ENCODE measurements at places on chromosomes 5 and 9.

DNA sequence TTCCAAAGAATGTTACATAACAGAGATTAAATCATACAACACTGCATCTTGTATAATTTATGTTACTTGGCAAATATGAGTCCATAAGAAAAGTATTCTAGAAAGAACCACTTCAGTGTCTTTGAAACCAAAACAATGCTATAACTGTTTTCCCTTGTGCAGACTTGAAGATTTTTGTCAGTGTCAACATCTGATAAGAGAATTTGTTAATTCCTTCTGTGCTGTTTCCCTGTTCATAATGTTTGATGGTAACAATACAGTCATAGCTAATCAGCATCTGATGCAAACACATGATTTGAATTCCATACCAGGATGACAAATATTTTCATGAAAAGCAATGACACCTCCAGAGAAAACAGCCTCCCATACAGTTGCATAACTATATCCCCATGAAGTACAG lies 306.8 kb downstream of the SEMA5A start:
- DNase-seq: no peak

DNA sequence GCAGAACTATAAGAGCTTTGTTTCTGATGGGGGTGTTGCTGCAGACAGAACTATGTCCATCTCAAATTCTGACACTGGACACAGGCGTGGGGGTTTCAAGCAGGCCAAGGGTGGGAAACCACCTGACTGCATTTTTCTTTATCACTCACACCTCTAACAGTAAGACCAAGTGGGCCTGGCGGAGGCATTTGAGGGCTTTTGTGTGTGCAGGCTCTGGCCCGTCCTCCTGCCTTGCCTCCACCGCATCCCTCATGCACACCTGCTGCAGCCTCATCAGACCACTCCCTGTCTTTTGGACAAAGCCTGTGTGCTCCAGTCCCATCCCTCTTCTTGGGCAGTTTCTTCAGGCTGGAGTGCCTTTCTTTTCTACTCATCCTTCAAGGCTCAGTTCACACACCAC lies 7.9 kb downstream of the OR13J1 start:
- no peak for DNase-seq

DNA sequence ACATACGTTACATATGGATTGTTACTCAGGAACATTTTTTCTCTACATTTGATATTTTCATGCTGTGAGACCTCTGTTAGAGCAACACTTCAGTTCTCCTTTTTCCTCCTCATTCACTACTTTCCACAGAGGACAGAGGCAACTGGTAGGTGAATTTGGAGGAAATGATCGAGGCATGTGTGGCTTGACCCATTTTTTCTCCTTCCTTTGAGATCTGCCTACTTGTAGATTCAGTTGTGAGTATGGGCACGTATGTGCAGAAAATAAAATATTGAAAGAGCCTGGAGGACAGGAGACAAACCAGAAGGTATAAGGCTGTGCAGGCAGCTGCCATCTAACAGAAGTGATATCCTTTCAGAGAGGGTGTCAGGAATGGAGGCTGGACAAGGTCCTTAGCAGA lies 19.2 kb upstream of the KIF2A start:
- DNase-seq: no peak

DNA sequence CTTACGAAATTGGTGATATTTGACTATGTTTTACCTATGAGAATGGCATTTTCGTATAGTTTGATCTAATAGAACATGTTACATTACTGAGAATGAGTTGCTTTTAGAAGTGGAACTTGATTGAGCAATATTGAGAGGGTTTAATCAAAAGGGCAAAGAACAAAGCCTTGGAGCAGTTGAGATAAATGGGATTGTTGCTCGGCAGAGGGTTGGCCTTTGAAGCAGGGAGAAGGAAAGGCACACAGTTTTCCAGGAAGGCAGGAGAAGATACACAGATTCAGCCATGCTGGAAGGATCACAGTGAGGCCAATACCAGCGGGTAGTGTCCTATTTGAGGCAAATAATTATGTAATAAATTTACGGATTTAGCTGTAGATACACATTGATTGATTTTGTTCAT lies 19.5 kb downstream of the MAN2A1 start:
- DNase-seq: no peak

- no peak for DNase-seq
Observed at GRCh38 chr5:132176987-132177386, 50.7 kb downstream of the P4HA2 start.

GRCh38 chr5:95241635-95242034 lies 43.3 kb downstream of the MCTP1 start:
- DNase-seq: no peak

- DNase-seq: no peak
Observed at GRCh38 chr9:109238125-109238524, 71.1 kb upstream of the FRRS1L start.

GRCh38 chr9:123373946-123374345 lies 17.9 kb downstream of the CRB2 start:
- DNase-seq: no peak

GRCh38 chr5:78889369-78890140 lies 95.6 kb downstream of the ARSB start:
- no peak for DNase-seq

- DNase-seq: no peak
Observed at GRCh38 chr5:61182449-61182848, 20.2 kb upstream of the SMIM15 start.

DNA sequence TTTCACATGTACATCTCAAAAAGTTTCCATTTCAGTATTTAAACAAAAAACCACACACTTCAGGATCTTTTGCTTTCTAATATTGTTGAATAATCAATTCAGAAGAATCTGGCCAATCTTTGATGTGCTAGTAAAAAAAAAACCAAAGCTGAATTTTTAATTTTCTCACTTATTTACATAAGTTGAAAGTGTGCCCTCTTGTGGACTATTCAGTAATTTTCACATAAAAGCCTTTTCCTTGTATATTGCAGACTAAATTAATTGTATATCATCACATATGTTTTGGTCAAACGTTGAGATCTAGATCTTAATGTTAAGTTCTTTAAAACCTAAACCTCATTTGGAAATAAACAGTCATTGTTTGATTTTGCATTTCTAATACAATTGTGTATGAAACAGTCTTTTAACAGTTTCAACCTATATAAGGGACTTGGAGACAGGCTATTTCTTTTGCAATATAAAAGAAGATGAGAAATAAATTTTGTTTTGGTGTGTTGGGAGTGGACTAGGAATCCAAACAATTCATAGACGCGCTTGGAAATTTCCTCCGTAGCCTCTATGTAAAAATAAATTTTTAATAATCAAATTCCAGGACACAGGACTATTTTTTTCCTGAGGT lies 68.1 kb downstream of the NIPBL start:
- DNase-seq: no peak

GRCh38 chr5:1255081-1255561 lies 29.9 kb downstream of the SLC6A18 start:
- DNase-seq: peak; percentile 10

DNA sequence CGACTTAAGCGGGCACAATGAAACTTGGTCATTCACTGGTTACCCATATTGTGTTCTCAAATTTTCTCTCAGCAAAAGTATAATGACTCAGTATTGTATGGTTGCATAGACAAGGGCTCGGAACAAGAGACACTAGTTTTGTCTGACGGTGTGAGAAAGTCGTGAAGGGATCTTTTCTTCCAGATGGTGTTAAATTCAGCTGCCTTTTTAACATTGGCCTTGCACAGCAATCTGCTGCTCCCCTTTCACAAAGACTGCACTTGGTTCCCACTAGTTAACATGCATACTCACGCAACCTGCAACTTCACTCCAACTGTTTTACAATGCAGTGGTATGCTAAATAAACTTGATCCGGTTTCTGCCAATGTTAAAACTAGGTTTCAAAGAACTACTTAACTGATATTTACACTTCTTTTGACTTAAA lies 219.2 kb downstream of the MEF2C start:
- no peak for DNase-seq

GRCh38 chr9:77575785-77576184 lies 72.3 kb downstream of the GNA14 start:
- DNase-seq: no peak

DNA sequence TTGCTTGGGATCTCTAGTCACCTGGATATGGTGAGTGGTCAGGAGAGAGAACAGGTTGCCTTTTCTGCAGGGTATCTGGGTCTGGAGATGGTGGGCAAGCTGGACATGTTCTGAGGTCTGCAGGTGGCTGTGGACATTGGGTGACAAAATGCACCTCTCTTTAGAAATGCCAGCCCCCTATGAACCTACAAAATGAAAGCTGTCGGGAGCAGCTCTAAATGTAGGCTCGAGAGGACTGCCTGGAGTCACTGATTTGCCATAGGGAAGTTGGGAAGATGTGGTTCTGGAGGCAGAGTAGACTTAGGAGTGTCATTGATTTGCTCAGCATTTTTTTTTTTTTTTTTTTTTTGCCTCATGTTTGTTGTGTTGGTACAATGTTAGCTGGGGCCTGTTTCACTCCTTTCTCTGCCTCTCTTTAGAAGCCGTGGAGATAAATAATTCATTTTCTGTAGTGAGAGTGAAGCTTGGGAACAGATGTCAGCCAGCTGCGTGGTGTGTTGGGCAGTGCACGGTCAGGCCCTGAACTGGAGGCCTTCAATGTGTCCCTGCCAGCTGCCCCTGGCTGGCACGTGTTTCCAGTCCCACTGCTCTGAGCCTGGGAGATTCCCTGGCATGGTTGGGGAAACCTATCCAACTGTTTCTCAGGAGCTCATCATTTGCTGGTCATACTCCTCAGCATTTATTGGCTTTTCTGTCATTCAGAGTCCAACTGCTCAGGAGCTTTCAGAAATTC lies 5.4 kb downstream of the RGS3 start:
- DNase-seq: no peak

DNA sequence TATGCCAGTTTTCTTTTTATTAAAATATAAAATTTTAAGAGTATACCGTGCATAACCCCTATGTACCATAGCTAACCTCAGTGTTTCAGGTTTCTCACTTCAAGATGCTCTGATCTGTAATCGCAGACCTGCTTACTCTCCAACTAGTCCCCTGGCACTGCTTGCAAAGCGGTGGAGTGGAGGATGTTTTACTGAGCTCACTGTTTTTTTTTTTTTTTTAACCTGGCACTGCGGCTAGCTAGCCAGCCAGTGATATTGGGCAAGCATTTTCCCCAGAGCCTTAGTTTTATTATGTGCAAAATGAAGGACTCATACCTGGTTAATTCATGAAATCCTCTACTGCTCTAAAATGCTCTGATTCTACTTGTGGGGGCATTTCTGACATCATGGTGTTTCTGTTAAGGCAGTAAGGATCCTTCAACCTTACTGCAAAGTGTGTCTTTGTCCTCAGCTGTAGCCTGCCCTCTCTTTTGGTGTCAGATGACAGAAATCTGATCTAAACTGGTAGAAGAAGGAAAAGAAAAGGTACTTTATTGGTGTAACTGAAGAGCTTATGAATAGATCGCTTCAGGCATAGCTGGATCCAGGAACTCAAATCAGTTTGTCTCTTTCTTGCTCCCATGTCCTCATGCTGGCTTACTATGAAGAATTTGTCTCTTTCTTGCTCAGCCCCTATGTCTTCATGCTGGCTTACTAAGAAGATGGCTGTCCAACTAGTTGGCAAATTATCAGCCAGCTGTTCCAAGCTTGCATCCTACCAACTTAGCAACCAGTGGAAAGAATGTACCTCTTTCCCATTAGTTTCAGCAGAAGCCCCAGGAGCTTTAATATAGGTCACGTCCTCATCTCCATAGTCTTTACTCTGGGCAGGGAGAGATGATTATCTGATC lies 59.8 kb downstream of the DOCK2 start:
- DNase-seq: no peak

GRCh38 chr9:135588371-135588770 lies 26.8 kb downstream of the PAEP start:
- DNase-seq: no peak

DNA sequence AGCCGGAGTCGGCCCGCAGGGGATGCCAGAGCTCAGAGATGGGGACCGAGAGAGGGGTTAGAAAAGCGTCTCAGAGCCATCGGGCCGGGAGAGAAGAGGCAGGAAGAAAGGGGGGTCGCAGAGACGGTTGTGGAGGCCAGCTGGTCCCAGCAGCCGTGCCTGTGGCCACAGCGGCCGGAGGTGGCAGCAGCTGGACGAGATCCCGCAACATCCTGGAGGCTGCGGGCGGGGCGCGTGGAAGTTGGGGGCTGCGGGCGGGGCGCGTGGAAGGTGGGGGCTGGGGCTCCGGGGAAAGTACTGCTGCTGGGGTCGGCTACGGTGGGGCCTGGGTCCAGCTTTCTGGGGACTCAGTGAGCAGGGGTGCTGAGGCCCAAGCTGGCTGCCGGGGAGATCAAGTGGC lies 34.4 kb upstream of the EGFL7 start:
- DNase-seq: no peak

- no peak for DNase-seq
Observed at GRCh38 chr5:131633830-131634229, 1.2 kb downstream of the RAPGEF6 start.

DNA sequence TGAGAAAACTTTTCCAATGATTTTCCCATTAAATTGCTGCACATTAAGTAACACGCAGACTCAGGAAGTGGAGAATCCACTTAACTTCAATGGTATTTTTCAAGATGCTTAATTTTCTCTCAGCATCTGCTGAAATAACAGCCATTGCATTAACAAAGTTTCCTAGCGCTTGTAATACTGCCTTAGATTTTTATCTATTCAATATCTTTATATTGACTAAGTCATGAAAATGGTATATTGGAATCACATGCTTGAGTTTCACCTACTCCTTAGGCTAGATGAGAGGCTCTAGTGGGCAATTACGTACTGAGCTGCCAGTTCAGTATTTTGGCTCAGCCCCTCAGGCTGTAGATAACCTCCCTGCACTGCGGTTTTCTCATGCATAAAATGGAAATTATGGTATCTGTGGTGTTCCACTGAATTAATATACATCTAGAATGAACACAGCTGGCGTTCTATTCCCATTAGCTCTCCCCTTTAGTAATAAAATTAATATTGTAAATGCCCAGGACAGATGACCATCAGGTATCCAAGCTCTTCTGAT lies 112.9 kb downstream of the MTX3 start:
- no peak for DNase-seq

GRCh38 chr9:14219850-14220249 lies 94.1 kb downstream of the NFIB start:
- DNase-seq: no peak

DNA sequence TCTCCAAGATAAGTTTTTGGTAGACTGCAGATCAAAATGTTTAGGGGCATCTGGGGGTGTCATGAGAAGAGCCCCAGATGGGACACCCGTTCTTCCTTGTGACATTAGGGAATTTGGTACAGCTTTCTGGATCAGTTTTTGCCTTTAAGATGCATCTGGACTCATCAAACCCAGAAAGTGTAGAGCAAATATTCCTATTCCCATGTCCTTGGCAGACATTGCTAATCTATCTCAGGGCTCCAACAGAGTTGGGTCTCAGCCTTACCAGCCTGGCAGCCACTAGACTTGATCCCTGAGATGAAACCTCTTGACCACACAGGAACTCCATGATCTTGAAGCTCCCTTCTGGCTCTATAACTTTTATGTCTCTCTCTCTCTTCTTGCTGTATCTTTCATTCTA lies 35.6 kb downstream of the ERGIC1 start:
- no peak for DNase-seq

- no peak for DNase-seq
Observed at GRCh38 chr5:28305891-28306290, 1267.5 kb upstream of the CDH9 start.

Measured in stimulated activated CD4-positive, alpha-beta T cell treated with anti-CD3 and anti-CD28 coated beads, TNF-alpha, amount 100 ng/mL, for 1 hour (primary cell).